Mammary epithelial cell (primary cell): ENCODE measurements at places on chromosomes 5 and 9.
A peak's percentile ranks its signal among the peaks of the same experiment; 100 is the strongest.

GRCh38 chr9:83432104-83432627 is 106.0 kb downstream of the FRMD3 start:
- no peak for DNase-seq

- DNase-seq = no peak
Observed at GRCh38 chr9:111648066-111648465, 13.3 kb upstream of the GNG10 start.

- DNase-seq = peak; percentile 9
Observed at GRCh38 chr9:34049630-34050384, 1.1 kb upstream of the UBAP2 start.

DNA sequence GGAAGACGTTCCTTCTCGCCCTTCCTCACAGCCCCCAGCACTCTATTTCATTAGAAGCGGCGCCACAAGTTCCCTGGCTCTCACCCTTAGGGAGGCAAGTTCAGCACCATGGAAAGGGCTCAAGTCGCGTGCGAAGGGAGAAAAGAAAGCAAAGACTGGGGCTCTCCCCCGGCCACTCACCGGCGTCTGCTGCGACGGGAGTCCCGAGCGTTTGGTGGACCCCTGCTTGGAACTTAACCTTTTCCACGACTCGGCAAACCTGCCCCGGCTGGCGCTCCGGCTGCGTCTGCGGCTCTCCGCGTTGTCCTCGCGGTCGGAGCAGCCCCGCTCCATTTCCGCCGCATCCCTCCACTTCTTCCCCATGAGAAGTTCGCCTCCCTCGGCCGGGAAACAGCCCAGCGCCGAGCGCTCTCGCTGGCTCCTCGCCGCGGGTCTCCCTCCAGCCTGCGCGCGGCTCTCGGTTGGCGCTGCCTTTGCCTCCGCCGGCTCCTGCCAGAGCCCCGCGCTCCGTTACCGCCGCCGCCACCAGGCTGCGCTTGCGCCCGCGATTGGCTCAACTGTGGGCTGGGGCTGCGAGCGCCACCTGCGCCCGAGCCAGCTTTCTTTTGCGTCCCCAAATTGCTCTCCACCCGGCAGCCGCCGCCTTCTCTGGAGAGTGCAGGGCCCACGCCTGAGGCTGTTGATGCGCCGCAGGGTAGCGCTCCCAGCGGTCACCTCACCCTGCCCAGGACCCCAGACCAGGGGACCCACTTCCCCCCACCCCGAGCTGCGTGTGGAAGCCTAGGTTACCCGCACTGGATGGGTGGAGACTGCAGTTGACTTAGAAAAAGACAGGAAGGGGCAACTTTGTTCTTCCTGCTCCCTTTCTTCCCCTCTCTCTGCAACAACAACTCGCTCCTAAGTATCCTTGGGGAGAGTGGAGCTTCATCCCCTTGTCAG is 321.6 kb downstream of the CEMIP2 start:
- DNase-seq = peak; percentile 68

- DNase-seq = no peak
Observed at GRCh38 chr9:21104787-21105186, 27.0 kb upstream of the IFNB1 start.

GRCh38 chr9:69090946-69091345 is 55.4 kb downstream of the FXN start:
- no peak for DNase-seq

- DNase-seq = no peak
Observed at GRCh38 chr9:133188843-133189180, 20.2 kb downstream of the OBP2B start.

- DNase-seq = no peak
Observed at GRCh38 chr5:155983954-155984353, 343.0 kb upstream of the SGCD start.

DNA sequence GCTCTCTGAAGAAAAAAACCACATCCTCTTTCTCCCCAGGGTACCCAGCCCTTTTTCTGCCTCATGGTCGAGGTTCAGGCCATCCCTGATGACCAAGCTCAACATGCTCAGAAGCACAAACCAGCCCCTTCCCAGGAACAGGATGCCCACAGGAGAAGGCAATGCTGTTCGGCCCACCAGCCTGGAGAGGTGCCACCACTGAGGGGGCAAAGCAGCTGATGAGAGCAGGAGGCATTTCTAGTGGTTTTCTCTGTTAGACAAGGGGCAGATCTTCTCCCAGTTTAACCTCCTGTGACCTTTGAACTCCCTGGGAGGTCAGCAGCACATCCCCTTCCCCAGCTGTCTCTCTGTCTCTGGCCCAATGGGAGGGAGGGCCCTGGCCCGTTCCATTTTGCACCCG is 73.0 kb downstream of the PAX5 start:
- no peak for DNase-seq

DNA sequence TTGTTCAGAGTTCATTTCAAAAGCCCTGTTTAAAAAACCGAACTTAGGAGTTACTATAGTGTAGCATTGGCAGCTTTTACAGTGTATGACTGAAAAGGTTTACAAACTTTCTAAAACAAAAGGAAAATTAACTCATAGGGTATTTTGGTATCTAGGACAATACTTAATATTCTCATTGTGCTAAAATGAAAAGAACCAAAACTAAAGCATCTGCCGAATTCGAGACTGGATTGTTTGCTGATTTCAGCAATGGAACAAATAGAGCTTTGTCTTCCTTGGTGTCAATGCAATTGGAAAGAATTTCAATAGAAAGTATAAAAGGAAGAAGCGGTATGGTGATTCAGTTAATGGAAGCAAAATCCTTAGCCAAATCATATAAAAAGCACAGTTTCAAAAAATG is 254.1 kb downstream of the SLF1 start:
- no peak for DNase-seq

DNA sequence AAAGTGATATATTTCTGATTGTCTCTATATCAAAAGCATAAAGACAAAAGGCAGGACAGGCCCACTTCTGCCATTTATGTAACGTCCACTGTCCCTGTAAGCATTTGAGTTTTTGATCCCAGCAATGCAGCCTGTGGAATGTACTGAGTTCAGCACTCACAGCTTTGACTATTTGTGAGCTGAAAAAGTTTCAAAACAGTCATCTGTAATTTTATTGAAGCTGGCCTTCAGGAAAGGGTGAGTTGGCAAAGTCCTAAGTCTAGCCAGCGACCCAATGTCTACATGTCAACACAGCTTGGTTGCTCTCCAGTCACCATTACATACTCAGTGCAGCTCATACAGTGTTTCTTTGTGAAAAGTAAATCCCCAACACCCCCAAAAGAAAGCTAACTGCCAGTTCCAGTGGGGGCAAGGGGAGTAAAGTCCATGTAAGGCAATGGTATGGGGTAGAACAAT is 9.7 kb downstream of the LIFR start:
- no peak for DNase-seq

- no peak for DNase-seq
Observed at GRCh38 chr9:130542038-130542437, 37.3 kb upstream of the FUBP3 start.

- DNase-seq = peak; percentile 47
Observed at GRCh38 chr9:128438343-128439109, 17.3 kb upstream of the ODF2 start.

DNA sequence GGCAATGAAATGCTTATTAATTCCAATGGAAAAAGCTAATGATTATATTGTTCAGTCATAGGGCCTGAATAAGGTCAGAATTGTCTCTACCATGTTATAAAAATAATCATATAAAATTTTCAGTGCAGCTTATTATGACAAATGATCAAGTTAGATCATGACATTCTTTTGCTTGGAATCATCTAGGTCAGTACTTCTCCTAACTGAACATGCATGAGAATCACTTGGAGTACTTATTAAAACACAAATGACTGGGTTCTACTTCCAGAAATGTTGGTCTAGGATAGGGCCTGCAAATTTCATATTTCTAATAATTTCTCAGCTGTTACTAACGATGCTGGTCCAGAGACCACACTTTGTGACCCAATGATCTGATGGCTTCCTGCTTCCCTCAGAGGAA is 806.0 kb upstream of the ZNF608 start:
- no peak for DNase-seq

- DNase-seq = no peak
Observed at GRCh38 chr5:167943343-167943742, 348.1 kb upstream of the WWC1 start.

DNA sequence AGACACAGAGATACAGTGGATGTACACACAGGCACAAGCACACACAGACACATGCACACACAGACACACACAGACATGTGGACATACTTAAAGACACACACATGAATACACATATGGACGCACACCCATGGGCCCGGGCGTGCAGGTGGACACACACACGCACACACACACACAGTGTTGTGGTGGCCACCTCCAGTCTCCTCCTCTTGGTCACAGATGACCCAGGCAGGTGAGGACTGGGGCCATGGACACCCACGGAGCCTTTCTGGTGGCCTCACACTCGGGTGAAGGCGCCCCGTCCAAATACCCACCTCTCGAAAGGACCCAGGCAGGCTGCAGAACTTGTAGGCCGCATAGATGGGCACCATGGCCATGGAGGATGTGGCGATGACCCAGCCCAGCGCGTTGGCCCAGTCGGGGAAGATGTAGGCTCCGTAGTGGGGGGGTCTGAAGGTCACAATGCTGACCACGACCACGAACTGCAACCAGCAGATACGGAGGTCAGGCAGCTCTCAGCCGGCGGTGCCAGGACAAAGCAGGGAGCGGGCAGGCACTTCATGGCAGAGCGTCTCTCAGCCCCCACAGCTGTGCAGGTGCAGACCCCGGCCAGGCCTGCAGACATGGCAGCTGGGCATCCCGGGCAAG is 42.5 kb downstream of the SLC6A3 start:
- no peak for DNase-seq

DNA sequence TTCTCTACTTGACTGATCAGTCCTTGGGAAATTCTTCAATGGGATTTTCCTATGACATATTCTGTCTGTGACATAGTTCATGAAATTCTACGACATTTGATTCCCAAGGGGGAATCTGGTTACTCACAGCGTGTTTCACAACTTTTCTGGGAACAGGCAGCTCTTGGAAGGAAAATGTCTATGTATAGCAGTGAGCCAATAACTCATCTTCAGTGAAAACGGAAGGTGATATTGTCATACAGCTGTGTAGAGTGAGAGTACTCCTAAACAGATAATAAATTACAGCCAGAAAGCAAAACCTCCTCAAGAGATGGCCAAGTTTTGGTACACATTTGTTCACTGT is 91.4 kb downstream of the C9orf152 start:
- peak; percentile 86 for DNase-seq

- DNase-seq = peak; percentile 57
Observed at GRCh38 chr9:26809795-26810194, 82.8 kb downstream of the CAAP1 start.

- no peak for DNase-seq
Observed at GRCh38 chr9:127524373-127524772, 73.1 kb downstream of the LRSAM1 start.

DNA sequence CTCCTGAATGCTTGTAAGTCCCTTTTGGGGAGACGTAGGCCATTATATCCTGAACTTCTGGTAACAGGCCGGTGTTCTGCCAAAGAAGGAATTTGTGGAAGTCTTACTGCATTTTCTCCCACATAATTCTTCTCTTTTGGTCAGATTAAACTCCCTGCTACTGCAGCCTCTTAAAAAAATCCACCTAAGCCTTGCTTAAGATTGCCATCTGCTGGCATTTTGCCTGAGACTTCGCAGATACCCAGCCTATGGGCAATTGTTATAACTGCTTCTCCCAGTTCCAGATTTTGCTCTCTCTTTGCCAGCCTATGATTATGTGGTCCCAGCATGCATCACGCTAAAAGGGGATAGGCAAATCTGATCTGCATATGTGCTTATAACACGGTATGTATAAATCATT is 391.6 kb upstream of the CHD1 start:
- DNase-seq = no peak

DNA sequence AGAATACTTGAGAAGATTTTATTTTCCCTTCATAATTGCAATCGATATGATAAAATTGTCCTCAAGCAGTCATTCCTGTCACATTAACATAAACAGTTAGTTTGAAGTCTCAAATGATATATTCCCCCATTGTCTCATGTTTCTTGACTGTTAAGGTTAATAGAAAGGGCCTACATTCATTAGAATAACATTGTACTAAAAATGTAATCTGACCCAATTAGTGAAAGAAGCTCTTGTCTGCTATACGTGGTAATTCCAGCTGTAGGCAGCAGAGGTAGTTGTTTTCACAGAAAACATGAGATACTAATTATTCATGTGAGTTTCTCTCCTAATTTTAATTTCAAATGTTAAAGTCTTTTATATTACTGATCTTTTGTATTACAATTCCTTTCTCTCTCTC is 25.9 kb upstream of the AP3B1 start:
- peak; percentile 29 for DNase-seq

GRCh38 chr5:97095318-97095732 is 47.1 kb downstream of the LIX1 start:
- no peak for DNase-seq

- DNase-seq = peak; percentile 90
Observed at GRCh38 chr5:16935231-16936149, 598 bp downstream of the MYO10 start.

- no peak for DNase-seq
Observed at GRCh38 chr5:77853353-77853907, 77.3 kb upstream of the TBCA start.

DNA sequence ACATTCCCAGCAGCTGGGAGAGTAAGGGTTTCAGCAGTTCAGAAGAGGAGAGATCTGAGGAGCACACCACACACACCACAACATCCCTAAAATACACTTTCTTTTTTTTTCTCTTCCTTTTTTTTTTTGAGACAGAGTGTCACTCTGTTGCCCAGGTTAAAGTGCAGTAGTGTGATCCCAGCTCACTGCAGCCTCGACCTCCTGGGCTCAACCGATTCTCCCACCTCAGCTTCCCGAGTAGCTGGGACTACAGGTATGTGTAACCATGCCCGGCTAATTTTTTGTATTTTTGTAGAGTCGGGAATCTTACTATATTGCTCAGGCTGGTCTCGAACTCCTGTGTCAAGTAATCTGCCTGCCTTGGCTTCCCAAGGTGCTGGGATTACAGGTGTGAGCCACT is 9.7 kb upstream of the UBAP1 start:
- no peak for DNase-seq

DNA sequence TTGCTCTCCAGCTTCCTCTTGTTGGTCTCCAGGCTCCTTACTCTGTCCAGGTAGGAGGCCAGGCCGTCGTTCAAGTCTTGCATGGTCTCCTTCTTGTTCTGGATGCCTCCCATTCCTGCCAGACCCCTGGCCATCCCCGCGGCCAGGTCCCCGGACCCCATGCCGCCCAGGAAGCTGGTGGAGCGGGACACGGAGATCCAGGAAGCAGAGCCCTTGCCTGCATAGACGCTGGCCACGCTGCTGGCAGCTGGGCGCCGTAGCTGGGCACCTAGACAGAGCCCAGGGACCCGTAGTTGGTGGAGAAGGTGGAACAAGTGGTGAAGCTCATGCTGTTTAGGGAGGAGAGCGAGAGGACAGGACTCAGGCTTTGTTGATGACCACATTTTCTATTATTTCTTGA is 1584.0 kb upstream of the ACO1 start:
- no peak for DNase-seq
